Neural crest cell (in vitro differentiated cells): ENCODE measurements at places on chromosomes 13 and 19.

DNA sequence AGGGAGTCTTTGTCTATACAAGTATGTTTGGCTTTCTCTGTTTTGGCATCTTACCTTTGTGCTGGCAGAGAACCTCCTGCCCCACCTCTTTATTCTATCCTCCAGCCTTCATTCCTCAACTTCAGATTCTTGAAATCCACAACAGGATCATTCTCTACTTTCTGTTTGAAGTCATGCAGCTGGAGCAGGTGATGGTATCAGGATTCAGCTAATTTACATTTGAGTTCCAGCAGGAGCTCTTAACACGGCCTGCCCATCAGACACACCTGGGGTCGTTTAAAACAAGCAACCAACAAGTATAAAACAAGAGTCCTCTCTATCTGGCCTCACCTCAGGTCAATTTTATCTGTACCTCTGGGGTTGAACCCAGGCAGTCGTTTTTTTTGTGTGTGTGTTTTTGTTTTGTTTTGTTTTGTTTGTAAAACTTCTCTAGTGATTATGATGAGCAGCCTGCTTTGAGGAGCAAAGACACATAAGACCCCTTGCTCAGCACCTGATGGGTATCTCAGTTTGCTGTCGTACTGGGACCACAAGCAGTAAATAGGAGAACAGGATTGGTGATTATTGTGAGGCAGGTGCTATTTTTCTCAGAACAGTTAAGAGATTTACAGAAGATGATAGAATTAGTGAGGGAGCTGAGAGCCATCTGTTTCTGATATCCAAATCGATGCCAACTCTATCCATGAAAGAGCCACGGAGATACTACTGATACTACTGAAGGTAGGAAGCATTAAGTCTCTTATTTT is 78.4 kb downstream of the GPC6 start:
- no peak for DNase-seq

DNA sequence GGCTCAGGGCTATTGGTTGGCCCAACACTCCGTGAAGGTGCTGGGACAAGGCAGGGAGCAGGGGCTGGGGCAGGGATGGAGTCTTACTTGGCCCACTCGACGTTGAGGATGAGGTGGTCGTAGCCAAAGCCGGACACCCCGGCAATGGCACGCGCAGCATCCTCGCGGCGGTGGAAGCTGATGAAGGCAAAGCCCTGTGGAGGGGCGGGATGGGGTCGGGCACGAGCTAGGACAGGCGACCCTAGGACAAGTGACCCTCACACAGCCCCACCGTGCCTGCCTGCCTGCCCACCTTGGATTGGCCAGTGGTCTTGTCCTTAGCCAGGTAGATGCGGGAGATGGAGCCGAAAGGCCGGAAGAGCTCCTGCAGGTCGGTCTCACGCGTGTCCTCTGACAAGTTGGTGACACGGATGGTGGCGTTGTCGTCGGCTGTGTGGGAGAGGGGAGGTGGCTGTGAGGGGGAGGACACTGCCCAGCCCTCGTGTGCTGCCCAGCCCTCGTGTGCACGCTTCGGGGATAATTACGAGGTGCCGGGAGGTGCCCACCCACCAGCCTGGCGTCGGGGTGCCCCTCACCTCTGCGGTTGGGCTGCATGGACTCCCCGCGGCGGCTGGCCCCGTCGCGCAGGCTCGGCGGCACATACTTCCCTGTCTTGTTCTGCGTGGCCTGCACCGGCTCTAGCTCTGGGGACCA is 4.0 kb downstream of the P2RY11 start:
- DNase-seq, result no peak

GRCh38 chr19:38709119-38709518 is 35.2 kb downstream of the CAPN12 start:
- no peak for DNase-seq

GRCh38 chr19:17996826-17997316 is 11.1 kb upstream of the ARRDC2 start:
- DNase-seq, result peak; percentile 98
